WTC11 (cell line): ENCODE measurements at places on chromosomes 13 and 19.

- DNase-seq = no peak
Observed at GRCh38 chr13:24162604-24163003, 2.1 kb downstream of the SPATA13 start.

GRCh38 chr13:62643799-62644524 is 1228.3 kb upstream of the PCDH20 start:
- DNase-seq = peak; percentile 18

DNA sequence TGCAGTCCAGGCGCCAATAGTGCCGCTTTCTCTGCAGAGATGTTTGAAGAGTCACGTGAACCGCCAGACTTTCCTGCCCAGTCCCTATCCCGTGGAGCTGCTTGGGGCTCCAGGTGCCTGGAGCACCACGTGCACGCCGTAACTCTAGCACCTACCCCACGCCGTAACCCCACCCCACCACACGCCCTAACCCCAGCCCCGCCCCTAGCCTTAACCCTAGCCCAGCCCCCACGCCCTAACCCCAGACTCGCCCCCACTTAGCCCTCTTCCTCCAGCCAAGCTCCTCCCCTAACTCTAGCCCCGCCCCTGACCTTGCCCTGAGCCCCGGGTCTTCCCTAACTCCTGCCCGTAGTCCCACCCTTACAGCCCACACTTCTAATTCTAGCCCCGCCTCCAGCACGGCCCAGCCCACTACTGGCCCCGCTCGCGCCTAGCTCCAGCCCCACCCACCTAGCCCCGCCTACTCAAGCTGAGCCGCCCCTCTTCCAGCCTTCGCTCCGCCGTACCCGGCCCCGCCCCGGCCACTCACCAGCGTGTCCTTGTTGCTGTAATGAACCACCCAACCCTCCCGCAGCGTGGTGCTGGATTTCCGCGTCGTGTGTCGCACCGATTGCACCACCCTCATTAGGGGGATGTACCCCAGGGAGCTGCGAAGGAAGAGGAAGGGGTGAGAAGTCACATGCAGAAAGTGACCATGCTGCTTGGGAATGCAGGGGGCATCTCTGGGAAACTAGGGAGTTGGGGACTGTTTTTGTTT is 19.5 kb downstream of the PRKD2 start:
- peak; percentile 100 for DNase-seq

DNA sequence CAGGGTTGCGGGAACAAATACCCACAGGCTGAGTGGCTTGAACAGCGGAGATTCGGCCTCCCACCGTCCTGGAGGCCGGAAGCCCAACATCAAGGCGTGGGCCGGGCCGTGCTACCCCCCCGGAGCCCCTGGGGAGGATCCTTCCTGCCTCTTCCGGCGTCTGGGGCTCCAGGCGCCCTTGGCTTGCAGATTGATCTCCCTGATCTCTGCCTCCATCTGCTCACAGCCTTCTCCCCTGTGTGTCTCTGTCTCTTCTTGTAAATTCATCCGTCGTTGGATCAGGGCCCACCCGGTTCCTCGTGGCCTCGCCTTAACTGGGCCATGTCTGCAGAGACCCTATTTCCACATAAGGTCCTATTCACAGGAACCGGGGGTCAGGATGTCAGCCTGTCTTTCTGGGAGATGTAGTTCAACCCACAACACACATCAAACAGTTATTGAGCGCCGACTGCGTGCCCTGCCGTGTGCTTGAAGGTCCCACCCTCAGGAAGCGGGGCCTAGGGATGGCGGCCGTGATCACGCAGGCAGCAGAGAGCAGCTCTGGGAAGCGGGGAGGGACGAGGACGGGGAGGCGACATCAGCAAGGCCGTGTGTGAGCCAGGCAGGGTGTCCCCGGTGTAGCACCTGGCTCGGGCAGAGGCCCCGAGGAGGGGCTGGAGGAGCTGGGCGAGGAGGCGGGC is 21.3 kb downstream of the HCN2 start:
- DNase-seq = no peak
